ENCODE measurements at places on chromosomes 1 and 21. TPM values are rescaled to one million over a fixed set of nuclear protein-coding genes. Genes with fewer than 3 reads are reported as not detected.

ZNF672 gene
- total RNA-seq, result 16.1 TPM

ZC3H11A gene
- total RNA-seq, result 85.1 TPM

OR2L5 gene
- not detected for total RNA-seq

SMPDL3B gene
- total RNA-seq, result 0.48 TPM

Measured in foreskin keratinocyte (primary cell).